ENCODE measurements at places on chromosomes 4 and X.
A peak's percentile ranks its signal among the peaks of the same experiment; 100 is the strongest.

GRCh38 chr4:1922821-1923220, 51.6 kb downstream of the NSD2 start:
- DNase-seq = no peak

DNA sequence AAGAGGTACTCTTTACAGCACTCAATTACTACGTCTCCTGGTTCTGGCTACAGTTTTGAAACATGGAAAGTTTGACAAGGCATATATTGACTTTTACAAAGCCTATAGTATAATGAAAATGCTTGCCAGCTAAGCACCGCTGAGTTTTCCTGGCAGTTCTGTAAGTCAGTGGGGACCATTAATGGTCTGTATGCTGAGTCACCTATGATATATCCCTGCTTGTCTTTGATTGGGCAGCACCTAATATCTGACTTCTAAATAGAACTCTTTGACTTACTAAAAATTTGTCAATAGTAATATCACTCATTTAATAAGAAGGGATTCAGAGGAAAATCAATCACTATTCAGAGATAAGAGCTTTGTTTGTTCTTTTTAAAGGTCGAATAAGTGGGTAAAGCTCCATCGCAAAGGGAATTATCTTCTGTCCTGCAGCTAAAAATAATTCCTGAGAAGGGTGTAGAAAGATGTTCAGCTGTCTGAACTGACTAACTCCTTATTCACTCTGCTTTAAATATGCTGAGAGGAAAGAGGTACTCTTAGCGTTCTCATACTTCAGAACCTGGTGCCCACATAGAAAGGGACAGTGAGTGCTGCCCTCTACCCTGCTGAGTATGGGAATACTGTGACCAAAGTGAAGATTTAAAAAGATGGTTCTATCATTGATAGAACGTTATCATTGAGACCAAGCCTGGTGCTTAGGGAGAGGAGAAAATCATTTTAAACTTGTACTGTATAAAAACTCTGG, 959 bp downstream of the SMPX start:
- DNase-seq = no peak

DNA sequence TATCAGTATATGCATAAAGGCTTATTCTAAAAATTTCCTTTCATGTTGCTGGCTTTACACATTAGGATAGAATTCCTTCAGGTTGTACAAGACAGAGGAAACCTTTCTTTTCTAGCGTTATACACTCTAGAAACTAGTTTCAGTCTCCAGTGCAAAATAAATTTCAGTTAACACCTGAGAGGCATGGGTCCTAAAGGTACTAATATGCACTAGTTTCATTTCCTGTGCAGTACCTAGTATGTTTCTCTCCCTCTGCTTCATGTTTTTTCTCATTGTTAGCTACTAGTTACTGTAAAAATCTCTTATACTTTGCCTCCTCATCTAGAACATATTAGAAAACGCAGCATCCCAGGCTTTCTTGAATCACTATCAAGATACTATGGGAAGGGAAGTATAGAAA, 54.0 kb downstream of the SNX25 start:
- DNase-seq = no peak

- DNase-seq = no peak
Observed at GRCh38 chrX:625137-625691, 5.4 kb upstream of the SHOX start.

DNA sequence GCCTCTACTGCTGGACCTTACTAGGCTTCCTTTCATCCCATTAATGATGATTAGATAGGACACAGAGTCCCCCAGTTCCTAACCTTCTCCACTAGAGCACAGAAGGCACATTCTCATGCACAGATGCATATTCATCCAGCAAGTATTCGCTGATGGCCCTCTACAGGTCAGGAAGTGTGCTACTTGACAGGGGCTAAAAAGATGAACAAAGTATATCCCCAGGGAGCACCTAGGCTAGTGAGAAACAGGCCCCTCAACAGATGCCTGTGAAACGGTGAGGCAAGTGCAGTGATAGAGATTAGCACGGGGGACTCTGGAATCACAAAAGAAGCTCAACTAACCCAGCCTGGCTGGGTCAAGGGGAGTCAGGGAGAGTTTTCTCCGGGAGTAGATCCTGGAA, 95.8 kb downstream of the MGST2 start:
- DNase-seq = no peak

GRCh38 chrX:10884246-10884645, 226.9 kb upstream of the HCCS start:
- no peak for DNase-seq

DNA sequence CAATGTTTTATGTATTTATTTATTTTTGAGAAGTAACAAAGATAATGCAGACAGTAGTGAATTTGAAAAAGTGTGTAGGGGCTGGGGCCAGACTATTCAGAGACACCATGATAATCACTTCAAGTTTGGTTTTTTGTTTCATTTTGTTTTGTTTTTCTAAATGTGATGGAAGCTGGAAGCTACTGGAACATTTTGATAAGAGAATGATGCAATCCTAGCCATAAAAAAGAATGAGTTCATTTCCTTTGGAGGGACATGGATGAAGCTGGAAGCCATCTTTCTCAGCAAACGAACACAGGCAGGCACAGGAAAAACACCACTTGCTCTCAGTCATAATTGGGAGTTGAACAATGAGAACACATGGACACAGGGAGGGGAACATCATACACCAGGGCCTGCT, 706.6 kb upstream of the EPHA5 start:
- DNase-seq = no peak

DNA sequence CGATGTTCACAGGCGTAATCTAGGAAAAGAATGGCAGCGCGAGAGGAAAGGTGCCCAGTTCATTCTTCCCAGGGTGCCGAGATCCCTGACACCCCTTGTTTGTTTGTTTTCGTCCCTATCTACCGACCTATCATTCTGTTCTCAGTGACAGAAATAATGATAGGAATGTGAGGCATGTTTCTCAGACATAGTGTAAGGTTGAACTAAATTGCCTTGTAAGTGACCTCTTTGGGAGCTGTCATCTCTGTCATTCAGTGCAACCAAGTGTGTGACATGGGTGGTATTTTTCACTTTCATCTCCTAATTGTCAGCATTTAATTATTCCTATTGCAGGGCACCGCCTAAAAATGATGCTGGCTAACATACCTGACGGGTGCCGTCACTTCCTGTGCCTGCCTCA, 24.4 kb downstream of the CLDN22 start:
- no peak for DNase-seq

DNA sequence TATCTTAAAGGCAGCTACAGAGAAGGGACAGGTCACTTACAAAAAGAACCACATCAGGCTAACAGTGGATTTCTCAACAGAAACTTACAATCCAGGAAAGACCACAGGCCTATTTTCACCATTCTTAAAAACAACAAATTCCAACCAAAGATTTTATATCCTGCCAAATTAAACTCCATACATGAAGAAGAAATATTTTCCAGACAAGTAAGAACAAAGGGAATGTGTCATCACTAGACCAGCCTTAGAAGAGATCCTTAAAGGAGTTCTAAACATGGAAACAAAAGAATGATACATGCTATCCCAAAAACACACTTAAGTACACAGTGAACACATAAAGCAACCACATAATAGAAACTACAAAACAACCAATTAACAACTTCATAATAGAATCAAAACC, 105.6 kb downstream of the ANXA10 start:
- no peak for DNase-seq

DNA sequence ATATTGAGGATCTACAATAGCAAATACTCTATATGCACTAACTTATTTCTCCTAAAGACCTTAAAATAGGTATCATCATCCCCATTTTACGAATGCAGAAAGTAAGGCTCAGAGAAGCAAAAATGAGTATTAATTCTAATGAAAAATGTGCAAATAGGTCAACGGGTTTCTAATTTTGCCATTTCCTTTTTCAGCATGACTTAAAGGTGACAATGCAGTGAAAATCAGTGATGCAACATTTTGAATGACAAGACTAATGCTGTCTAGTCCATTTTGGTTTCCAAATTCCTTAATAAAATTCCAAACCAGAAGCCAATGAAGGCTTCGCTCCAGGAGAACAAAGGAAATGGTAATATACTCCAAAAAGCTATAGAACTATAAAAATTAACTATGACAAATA, 37.0 kb upstream of the IBSP start:
- no peak for DNase-seq

GRCh38 chr4:54001668-54002365, 62.6 kb downstream of the CHIC2 start:
- no peak for DNase-seq

DNA sequence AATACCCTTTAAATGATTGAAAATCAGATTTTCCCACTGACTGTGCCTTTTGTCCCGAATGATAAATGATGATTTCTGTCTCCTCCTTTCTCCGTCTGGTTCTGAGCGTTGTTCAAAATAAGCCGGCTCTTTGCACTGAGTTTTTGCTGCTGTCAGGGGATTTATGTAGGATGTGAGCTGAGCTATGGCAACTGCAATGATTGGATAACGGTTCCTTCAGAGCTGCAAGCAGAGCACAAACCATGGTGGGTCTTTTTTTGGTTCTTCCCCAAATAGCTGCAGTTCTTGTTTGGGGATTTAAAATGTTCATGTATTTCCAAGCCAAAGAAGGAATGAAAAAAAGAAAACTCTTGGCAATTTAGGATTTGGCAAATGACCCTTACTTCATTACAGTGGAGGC, 124.5 kb upstream of the CASK start:
- no peak for DNase-seq

DNA sequence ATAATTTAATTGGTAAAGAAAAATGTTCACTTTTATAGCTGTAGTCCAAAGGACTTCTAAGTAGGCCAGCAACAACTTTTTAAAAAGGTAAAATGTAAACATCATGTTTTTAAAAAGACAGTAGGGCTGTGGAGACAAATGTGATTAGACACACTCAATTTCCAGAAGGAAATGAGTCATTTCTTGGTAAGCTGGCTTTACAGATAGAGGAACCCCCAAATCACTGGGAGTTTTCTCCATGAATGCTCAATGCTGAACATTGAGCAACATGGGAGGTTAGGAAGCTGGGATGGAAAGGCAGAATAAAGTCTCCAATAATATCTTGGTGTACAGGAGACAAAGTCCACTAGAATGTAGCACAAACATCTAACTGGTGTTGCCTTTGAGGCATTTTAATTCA, 121.3 kb downstream of the NWD2 start:
- DNase-seq = no peak

GRCh38 chr4:128757712-128758111, 51.8 kb upstream of the JADE1 start:
- no peak for DNase-seq

GRCh38 chrX:32041181-32041580, 969.3 kb upstream of the FTHL17 start:
- DNase-seq = no peak

DNA sequence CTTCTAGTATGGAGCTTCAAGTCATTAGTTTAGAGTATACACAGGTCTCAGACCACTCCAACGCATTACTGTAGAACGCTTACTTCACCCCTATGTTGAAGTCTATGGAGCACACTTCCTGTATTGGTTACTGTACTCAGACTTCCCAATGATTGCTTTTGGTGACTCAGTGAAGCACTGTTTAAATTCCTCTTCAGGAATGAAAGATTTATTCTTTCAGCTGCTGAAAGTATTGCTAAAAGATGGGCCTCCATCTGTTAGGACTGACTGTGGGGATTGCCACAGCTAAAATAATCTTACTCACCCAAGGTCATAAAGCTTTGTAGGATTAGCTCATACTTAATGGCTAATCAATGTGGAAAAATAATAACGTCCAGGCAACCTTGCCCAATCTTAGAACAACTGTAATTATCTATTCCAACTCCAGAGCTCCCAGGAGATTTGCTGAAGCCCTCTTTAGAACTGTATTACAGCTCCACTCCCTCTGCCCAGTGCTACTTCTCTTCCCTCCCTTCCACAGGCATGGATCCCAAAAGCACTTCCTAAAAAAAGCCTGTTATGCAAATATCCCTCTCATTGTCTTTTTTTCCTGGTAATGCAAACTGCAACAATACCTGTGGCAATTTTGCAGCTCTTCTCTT, 281.9 kb upstream of the HS3ST1 start:
- DNase-seq = no peak

- DNase-seq = peak; percentile 35
Observed at GRCh38 chrX:53435997-53436396, 1.8 kb upstream of the HSD17B10 start.

- DNase-seq = no peak
Observed at GRCh38 chr4:4362991-4363697, 23.8 kb upstream of the NSG1 start.

GRCh38 chrX:32877592-32877991, 333.8 kb downstream of the DMD start:
- no peak for DNase-seq

DNA sequence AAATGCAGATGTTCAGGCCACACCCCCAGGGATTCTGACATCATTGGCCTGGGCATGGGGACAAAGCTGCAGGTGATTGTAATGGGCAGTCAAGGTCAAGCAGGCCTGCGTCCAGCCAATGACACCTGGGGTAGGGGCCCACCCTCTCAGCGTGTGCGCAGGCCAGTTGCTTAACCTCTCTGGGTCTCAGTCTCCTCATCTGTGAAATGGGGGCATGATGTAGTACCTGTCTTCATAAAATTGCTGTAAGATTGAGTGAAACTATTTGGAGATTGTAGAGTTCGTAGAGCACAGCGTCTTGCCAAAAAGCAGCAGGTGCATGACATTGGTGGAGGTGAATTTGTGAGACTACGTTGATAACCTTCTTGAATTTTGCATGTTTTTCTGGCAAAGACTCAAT, 21.2 kb downstream of the RS1 start:
- no peak for DNase-seq

DNA sequence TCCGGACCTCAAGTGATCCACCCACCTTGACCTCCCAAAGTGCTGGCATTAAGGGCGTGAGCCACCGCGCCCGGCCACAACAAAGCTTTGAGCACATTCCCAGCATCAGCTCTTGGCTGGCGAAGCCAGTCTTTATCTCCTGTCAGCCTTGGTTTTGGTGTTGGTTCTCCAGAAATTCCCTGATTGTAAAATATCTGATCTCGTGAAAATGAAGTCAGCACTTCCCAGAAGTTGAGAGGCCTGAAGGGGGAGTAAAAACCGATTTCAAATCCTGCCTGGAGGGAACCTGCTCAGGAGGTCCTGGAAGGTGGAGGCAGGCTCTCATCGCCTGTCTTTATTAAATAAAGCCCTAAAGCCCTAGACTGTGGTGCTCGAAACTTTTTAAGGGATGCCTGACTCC, 33.6 kb downstream of the PTTG2 start:
- no peak for DNase-seq

DNA sequence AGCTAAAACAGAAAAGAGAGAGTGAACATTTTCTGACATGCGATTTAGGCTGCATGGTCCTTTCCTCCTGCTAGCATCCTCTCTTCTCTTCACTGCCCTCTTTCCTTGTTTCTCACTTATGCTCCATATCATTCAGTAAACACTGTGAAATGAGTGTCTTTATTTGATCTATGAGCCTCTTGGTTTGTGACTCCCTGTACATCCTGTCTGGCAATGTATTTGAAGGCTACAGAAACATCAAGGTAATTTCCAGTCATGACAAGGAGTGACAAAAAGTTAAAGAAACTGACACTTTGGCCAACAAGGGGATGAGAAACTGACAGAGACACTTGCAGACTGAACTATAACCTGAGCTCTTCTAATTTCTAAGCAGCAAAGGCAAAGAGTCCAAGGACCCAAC, 8.7 kb downstream of the FTHL17 start:
- no peak for DNase-seq

Measured in activated CD4-positive, alpha-beta T cell treated with anti-CD3 and anti-CD28 coated beads for 24 hours (primary cell).